ENCODE measurements at places on chromosomes 5 and 9.

DNA sequence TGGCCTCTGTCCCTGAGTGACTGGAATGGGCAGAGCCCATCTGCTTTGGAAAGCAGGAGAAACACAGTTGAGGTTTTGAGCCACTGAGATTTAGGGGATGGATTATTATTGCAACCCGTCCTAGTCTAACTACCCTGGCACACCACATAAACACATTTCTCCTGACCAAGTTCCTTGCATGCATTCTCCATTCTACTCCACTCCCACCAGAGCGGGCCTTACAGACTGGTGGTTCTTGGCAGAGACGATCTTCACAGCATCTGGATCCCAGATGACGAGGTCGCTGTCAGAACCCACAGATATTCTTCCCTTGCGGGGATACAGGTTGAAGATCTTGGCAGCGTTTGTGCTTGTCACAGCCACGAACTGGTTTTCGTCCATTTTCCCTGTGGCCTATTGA lies 111.0 kb downstream of the DPYSL3 start:
- DNase-seq, result no peak

- no peak for DNase-seq
These were observed 82.4 kb downstream of the HMCN2 start for GRCh38 chr9:130347931-130348330.

GRCh38 chr9:111066468-111066867 lies 28.2 kb upstream of the LPAR1 start:
- DNase-seq, result no peak

- DNase-seq, result no peak
These were observed 118.0 kb upstream of the ICE1 start for GRCh38 chr5:5304361-5305020.

DNA sequence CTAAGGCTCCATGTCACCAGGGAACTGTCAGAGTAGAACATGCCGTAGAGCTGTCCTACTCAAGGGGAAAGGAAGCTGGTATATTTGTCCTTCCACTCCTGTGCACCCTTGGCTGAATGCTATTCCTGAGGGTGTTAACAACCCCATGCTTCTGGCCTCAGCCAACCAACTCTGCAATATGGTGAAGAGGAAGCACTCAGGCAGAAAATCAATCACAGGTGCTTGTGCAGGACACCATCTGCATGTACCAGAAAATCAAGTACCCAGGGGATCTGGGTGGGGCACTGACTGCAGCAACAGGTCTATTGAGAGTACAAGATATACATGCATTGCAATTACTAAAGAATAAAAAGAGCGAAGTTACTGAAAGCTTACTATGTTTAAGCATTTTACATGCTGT lies 51.4 kb upstream of the NEK6 start:
- no peak for DNase-seq

GRCh38 chr9:80632041-80632440 lies 1057.3 kb downstream of the TLE1 start:
- DNase-seq, result no peak

DNA sequence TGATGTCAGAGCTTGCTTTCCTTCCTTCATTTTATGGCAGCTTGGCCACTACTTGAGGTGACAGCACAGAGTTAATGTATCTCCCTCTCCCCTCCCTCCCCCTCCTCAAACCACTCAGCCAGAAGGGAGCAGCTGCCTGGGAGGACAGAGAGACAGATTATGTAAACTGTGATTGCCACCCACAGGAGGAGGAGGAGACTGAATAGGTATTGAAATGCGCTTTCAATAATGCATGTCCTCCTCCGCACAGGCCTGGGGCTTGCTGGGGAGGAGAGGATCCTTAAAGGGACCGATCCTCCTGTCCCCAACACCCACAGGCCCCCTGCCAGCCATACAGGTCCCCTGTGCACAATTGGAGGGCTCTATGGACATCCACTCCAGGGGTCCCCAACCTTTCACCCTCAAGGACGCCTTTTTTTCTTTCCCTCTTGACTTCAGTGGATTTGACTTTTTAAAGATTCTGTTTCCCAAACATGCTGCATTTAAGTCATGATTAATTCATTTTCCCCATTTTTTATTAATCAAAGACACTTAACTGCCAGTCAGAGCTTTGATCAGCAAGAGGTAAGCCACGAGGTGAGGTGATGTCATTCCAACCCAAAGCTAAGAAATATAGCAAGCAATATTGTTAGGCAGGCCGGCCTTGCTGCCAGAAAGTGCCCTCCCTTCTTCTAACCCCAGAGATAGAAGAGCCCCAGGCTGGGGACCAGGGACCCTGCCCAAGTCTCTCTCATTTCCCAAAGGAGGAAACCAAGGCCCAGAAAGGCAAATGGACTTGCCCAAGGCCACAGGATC lies 47.5 kb upstream of the CPLX2 start:
- no peak for DNase-seq

- DNase-seq, result no peak
These were observed 787 bp downstream of the FGFR4 start for GRCh38 chr5:177087398-177088005.

DNA sequence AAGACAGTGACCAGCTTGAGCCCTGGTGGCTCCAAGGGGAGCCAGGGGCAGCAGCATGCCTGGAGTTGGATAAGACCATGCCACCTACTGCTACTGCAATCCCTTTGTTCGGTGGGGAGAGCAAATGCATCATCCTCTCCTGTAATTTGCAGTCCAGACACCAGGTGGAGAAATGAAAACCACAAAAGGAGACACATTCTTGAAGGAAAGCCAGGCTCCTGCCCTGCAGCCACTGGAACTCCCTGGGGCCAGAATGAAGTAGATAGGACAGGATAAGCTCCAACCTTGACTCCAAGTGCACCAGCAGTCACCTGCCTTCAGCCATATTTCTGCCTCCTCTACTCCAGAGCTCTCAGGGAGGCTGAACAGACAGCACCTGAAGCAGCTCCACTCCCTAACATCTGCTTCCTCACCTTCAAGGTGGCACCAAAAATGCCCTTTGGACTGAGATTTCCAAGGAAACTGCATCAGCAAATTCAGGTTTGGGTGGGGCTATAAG lies 65.1 kb upstream of the IQGAP2 start:
- DNase-seq, result no peak

GRCh38 chr5:35777358-35778087 lies 79.2 kb upstream of the IL7R start:
- DNase-seq, result peak; percentile 42

- no peak for DNase-seq
These were observed 502.7 kb downstream of the NR2F1-AS1 start for GRCh38 chr5:93078082-93079038.

GRCh38 chr9:29875547-29875946 lies 2302.3 kb upstream of the C9orf72 start:
- no peak for DNase-seq

DNA sequence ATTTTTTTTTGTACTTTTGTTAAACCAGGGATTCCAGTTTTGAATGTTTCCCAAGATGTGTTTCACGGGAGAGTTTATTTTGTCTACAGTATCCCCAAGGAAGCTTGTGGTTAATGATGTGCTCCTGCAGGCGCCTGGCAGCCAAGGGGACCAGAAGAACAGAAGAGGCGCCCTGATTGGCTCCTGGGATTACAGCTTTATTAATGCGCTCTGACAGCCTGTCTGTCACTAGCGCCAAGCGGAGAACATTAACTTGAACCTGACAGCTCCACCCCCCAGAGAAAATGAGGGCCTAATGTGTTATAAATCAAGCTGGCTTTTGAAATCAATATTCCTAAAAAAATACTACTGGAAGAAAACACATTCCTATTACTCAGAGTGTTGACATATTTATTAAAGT lies 5.0 kb upstream of the FBXL7 start:
- DNase-seq, result no peak

- no peak for DNase-seq
These were observed 66.1 kb downstream of the PTPDC1 start for GRCh38 chr9:94150279-94150828.

DNA sequence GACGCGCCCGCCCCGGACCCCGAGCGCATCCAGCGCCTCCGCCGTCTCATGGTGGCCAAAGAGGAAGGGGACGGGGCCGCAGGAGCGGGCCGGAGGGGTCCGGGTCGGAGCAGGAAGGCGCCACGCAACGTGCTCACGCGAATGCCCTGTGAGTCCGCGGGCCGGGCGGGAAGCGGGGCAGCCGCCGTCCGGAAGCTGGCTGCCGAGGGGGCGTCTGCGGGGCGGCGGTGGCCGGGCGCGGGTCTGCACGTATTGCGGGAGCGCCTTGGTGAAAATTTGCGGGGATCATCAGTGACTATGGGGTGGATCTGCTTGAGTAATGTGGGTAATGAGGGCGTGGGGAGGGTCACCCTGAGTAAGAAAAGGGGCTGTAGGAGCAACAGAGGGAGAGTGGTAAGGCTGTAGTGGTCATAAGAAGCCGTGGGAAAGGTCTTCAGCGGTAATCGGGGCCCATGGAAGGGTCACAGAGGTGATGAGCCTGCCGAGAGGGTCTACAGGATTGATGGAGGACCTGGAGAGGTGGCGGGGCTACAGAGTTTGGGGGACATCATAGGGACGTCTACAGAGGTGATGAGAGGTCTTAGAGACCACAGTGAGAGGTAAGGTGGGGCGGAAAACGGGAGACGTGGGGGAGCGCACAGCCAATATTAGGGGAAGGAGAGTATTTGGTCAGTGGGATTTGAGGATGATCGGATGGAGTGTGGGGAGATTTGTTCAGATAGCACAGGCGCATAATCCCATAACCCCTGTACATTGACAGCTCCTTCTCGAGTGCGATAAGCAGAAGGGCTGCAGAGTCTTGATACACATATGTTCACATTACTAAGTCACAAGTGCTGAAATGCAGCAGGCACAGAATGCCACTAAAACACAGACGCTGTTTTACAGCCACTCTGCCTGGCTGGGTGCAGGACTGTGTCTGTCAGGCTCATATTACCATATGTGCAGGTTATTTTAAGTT lies 819 bp downstream of the LSM11 start:
- peak; percentile 5 for DNase-seq
